ENCODE measurements at places on chromosomes 7 and 10. TPM values are rescaled to one million over a fixed set of nuclear protein-coding genes. Genes with fewer than 3 reads are reported as not detected.

Gene ANKRD61
- not detected for total RNA-seq

GRCh38 chr7:96320442-96320841 is 1.5 kb downstream of the SLC25A13 start:
- H3K36me3 ChIP-seq: no peaks in the 10 kb centered on the region
- H3K4me3 ChIP-seq: peak overlapping the region; percentile 76
- no peak for DNase-seq

Gene RAB19
- not detected for total RNA-seq

GRCh38 chr10:88088441-88089340 is 225.3 kb downstream of the PTEN start:
- H3K27me3 ChIP-seq: no peaks in the 10 kb centered on the region
- no peak overlapping the region for H3K4me3 ChIP-seq
- no peak overlapping the region for H3K27ac ChIP-seq
- H3K36me3 ChIP-seq: no peaks in the 10 kb centered on the region
- H3K4me1 ChIP-seq: no peaks in the 10 kb centered on the region

DNA sequence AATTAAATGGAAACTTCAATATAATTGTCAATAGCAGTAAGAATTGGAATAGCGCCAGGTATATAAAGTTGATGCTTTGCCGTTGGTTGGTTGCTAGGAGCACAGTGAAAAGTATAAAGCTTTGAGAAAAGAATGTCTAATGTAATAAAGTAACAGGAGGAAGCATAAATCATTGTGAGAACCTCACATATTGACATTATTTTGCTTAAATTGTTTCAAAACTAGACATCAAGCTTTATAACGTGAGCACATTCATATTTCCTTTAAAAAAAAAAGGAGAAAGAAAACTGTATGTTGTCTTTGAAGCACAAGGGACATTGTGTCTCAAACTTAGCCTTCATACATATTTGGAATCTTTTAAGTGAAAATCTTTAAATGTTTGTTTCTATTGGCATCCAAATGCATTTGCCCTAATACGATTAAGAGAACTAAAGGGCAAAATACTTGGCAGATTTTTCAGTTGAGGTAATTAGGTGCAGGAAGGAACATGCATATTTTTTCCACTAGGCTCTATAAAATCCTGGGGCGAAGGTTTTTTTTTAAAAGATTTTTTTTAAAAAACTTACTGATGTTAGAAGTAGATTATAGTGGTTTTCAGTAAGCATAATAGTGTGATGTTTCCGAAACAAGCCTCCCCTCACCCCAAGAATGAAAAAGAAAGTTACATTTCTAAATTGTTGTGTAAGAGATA is 92.4 kb downstream of the ARID5B start:
- H3K27ac ChIP-seq: peak overlapping the region; percentile 77
- no peaks in the 10 kb centered on the region for H3K27me3 ChIP-seq
- peak overlapping the region; percentile 25 for H3K4me3 ChIP-seq
- DNase-seq: no peak
- H3K4me1 ChIP-seq: peaks cover 45% of the 10 kb centered on the region
- H3K36me3 ChIP-seq: no peaks in the 10 kb centered on the region

DNA sequence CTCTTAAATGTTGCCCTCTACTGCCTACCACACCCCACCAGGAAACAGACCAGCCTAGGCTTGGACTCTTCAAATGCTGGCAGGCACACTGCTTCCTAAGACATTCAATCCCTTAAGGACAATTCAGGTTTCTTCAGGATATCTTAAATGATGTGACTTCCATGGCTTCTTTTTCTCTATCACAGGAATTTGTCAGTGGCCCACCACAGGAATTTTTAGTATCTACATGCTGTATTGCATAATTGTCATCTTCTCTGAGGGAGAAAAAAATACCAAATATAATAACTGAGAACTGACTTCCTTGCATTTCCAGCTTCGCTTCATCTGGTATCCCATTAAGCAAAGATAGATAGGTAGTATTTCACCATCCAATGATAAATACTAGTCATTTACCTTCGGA is 129.3 kb downstream of the WNT2 start:
- no peaks in the 10 kb centered on the region for H3K27me3 ChIP-seq
- no peak overlapping the region for H3K4me3 ChIP-seq
- DNase-seq: no peak
- no peak overlapping the region for H3K27ac ChIP-seq

Gene AZGP1
- 3.1 TPM for total RNA-seq

DNA sequence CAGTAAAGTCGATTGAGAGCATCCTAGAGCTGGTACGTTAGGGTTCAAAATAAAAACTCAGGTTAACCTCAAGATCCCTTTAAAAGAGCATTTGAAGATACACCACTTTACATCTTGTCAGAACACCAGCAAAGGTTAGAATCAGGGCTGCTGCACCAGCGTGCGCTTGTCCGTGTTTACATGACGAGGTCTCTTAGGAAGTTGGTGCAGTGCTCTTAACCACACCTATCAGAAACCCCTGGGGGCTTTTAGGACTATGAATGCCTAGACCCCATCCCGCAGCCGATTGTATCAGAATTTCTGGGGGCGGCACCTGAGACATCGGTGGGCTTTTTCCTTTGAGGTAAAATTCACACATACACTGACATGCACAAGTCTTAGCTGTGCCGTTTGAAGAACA is 97.6 kb downstream of the ZMYND11 start:
- H3K27me3 ChIP-seq: no peaks in the 10 kb centered on the region
- peaks cover 13% of the 10 kb centered on the region for H3K36me3 ChIP-seq
- no peaks in the 10 kb centered on the region for H3K4me1 ChIP-seq
- no peak overlapping the region for H3K27ac ChIP-seq

GRCh38 chr7:137933270-137934017 is 68.4 kb downstream of the CREB3L2 start:
- H3K36me3 ChIP-seq: no peaks in the 10 kb centered on the region
- H3K27ac ChIP-seq: peak overlapping the region; percentile 69
- no peak for DNase-seq
- H3K27me3 ChIP-seq: no peaks in the 10 kb centered on the region
- H3K4me3 ChIP-seq: no peak overlapping the region

- no peak overlapping the region for H3K4me3 ChIP-seq
- H3K27me3 ChIP-seq: no peaks in the 10 kb centered on the region
- H3K4me1 ChIP-seq: peaks cover 20% of the 10 kb centered on the region
- H3K27ac ChIP-seq: peak overlapping the region; percentile 54
- no peaks in the 10 kb centered on the region for H3K36me3 ChIP-seq
Observed at GRCh38 chr10:29780096-29780495, 145.3 kb upstream of the SVIL start.

DNA sequence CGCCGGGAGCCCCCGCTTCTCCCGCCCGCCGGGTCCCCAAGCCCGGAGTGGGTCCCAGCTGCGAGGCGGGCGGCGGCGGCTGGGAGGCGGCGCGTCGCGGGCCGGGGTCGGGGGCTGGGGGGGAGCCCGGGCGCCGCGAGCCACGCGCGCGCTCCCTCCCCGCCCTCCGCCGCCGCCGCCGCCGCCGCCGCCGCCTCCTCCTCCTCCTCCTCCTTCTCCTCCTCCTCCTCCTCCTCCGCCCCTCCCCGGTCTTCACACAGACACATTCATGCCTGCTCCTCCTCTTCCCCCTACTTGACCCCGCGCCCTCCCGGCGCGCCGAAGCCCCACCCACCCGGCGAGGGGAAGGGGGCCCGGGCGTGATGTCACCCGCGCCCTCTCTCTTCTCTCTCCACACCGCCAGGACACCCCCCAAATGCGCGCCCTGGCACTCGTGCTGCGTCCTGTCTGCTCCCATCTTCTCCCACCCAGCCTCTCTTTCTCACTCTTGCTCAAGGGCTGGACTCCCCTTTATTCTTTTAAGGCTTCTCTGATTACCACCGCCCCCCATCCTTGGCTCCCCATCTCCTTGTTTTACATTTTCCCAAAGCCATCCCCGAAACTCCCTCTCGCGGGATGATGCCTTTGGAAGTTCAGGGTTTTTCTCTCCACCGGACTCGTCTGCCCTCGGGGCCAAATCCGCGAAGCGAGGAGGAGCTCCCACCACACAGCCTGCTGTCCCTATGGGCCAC is 967 bp upstream of the GLI3 start:
- H3K36me3 ChIP-seq: no peaks in the 10 kb centered on the region
- H3K27ac ChIP-seq: peak overlapping the region; percentile 93
- peaks cover 52% of the 10 kb centered on the region for H3K4me1 ChIP-seq
- no peak for DNase-seq
- no peaks in the 10 kb centered on the region for H3K27me3 ChIP-seq

DNA sequence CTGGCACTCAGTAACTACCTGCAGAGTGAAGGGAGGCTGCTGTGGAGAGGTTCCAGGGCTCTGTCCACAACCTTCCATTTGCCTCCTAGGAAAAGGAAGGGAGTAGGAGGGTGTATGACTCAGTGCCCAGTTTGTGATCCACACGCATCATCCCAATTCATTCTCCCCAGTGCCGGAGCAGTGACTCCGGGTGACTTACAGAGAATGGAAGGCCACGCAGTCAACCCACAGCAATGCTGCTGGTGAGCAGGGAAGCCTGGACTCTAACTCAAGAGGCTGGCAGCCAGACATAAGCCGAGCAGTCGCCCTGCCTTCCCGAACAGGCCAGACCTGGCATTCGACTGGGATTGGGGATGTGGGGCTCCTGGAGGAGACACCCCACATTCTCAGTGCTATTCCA is 139.9 kb downstream of the SH3PXD2A start:
- no peaks in the 10 kb centered on the region for H3K27me3 ChIP-seq
- H3K36me3 ChIP-seq: no peaks in the 10 kb centered on the region
- no peak for DNase-seq
- H3K27ac ChIP-seq: peak overlapping the region; percentile 29
- no peak overlapping the region for H3K4me3 ChIP-seq

- no peak overlapping the region for H3K4me3 ChIP-seq
- H3K4me1 ChIP-seq: peaks cover 41% of the 10 kb centered on the region
- H3K27ac ChIP-seq: peak overlapping the region; percentile 5
- H3K36me3 ChIP-seq: no peaks in the 10 kb centered on the region
- no peak for DNase-seq
Observed at GRCh38 chr10:71736570-71736952, 17.0 kb upstream of the C10orf105 start.

Gene CCSER2
- 60.5 TPM for total RNA-seq

- H3K4me3 ChIP-seq: no peak overlapping the region
- no peak for DNase-seq
- H3K27me3 ChIP-seq: no peaks in the 10 kb centered on the region
- no peak overlapping the region for H3K27ac ChIP-seq
- peaks cover 7% of the 10 kb centered on the region for H3K4me1 ChIP-seq
Observed at GRCh38 chr7:240887-241421, 48.6 kb downstream of the FAM20C start.

DNA sequence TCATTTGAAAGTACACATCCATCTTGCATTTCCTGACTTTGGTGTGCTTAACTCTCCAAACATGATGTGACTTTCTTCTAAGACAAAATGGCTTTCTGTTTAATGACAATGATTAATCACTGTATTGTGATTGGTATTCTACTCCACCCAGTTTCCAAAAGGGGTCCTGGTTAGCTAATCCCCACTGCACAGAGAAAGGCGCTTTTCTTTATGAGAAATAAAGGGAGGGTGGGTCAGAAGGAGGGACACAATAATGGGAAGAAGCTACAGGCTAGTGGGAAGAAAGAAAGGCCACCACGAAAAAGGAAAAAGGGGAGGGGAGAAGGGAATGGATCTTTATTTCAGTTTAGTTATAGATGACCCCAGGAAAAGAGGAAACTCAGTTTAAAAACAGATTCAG is 69.2 kb downstream of the PRTFDC1 start:
- no peaks in the 10 kb centered on the region for H3K36me3 ChIP-seq
- no peaks in the 10 kb centered on the region for H3K4me1 ChIP-seq
- no peaks in the 10 kb centered on the region for H3K27me3 ChIP-seq
- no peak overlapping the region for H3K4me3 ChIP-seq

Gene PPP1R17
- not detected for total RNA-seq

GRCh38 chr7:7201578-7202374 is 19.4 kb downstream of the C1GALT1 start:
- no peaks in the 10 kb centered on the region for H3K36me3 ChIP-seq
- no peak overlapping the region for H3K4me3 ChIP-seq
- DNase-seq: no peak
- no peak overlapping the region for H3K27ac ChIP-seq

DNA sequence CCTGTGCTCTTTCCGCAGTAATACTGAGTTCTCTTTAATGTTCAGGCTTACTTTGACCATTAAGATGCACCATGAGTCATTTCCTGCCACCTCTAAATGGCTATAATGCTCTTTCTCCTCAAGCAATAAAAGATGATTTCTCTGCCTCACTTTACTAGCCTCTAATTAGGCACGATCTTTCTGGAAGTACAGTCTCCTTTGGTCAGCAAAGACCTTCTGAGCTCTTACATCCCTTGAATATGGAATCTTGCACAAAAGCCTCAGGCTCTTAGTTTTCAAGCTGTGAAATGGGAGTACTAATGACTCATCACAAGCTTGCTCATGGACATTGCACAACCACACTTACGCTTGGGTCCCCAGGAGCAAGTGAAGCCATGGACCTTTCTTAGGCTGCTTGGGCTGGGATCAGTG is 85.9 kb downstream of the FRMD4A start:
- H3K4me1 ChIP-seq: peaks cover 18% of the 10 kb centered on the region
- DNase-seq: no peak
- H3K27me3 ChIP-seq: no peaks in the 10 kb centered on the region
- no peak overlapping the region for H3K27ac ChIP-seq
- no peaks in the 10 kb centered on the region for H3K36me3 ChIP-seq

DNA sequence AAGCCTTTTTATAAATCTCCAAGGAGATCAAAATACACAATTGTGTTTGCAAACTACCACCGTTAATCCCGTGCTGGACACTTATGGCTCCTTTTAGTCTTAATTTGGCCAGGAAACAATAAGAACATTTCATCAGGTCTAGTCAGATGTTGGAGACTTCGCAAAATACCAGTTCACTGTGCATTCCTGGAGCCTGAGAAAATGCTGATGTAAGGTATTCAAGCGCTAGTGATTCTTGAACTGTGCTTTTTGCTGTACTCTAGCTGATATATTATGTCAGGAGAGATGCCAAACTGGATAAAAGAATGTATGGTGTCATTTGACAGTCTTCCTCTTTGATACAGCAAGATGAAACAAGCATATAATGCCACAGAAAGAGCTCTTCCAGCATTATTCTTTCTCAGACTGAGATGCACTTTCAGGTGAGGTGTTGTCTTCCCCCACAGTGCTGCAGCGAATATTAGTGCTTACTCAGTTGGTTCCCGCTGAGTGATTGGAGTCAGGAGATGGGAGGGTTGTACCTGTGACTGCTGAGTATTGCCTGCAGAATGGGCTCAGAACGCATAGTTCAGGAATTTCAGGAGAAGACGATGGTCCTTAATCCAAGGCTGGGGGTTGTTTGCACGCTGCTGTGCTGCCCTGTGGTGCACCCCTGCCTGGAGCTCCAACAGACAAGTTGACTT is 59.2 kb downstream of the OGDH start:
- H3K36me3 ChIP-seq: peaks cover 72% of the 10 kb centered on the region
- H3K27ac ChIP-seq: no peak overlapping the region

- H3K4me1 ChIP-seq: no peaks in the 10 kb centered on the region
- H3K36me3 ChIP-seq: no peaks in the 10 kb centered on the region
- no peak for DNase-seq
- H3K4me3 ChIP-seq: no peak overlapping the region
Observed at GRCh38 chr7:12508005-12508404, 62.5 kb upstream of the SCIN start.

DNA sequence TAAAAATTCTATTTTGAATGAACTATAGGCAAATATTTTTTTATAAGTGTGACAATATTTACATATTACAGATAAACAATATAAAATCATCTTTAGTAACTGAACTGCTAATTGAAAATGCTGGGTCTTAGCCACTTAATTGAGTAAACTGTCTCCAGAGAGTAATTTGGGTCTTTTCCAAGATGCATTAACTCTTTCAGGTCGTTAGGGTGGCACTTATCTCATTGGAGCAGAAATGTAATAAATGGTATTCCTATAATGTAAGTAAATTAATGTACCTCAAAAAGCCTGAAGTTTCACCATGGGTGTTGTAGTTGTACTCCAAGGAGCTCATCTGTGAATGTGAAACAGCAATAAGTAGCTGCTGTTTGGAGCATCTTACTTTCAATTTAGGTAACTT is 208.5 kb downstream of the EXOC4 start:
- H3K36me3 ChIP-seq: no peaks in the 10 kb centered on the region
- no peak for DNase-seq
- H3K4me3 ChIP-seq: no peak overlapping the region
- H3K4me1 ChIP-seq: no peaks in the 10 kb centered on the region

All from esophagus muscularis mucosa (tissue), 4 donors.